ENCODE measurements at places on chromosomes 1 and 21.

GRCh38 chr1:86201311-86201710, 44.7 kb upstream of the COL24A1 start:
- DNase-seq, result no peak

DNA sequence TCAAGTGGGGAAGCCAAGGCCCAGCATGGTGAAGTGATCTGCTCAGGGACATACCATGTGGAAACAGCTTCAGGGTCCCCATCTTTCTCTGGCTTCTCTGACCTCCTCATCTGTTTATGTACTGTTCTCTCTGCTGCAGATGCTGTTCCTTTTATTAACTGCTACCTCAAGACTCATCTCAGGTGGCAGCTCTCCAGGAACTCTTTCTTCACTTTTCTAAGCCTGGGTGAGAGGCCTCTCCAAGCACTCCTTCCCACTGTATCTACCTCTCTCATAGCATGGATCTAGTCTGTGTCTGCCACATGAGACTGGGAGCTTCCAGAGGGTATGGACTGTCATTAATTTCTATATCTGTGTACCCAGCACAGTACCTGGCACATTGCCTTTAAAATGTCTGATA, 73.4 kb upstream of the PPM1J start:
- DNase-seq, result no peak

GRCh38 chr21:37063433-37063832, 9.4 kb downstream of the PIGP start:
- DNase-seq, result no peak

- no peak for DNase-seq
Observed at GRCh38 chr1:23395154-23395724, 25.6 kb upstream of the ZNF436 start.

DNA sequence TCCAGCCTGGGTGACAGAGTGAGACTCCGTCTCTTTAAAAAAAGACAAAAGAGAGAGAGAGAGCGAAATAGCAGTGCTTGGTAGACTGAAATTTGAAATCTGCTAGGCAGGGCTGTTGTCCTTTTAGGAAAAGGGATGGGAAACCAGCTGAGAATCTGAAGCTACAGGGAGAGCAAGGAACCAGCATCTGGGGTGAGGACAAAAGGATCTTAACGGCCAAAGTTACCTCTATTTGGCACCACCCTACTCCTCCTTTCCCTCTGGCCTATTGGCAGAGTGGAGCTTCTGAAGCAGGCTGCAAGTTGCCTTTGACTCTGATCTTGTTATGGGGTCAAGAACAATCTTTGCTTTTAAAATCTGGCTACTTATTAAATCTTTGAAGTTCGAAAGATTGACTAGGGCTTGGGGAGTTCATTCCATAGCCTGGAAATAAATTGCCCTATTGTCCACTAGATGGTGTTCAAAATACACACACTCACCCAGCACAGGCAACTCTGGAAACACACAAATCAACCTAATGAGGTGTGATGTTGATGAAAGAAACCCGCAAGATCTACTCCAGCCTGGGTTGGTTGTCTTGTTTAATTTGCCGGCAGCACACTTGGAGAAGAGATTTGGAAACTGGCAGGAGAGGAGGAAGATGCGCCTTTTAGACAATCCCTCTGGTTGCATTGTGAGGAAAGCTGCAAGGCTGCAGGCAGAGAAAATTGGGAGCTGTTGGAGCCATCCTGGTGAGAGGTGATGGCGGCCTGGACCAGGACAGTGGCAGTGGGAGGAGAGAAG, 16.5 kb upstream of the PARP1 start:
- DNase-seq, result peak; percentile 17

Measured in NCI-H2171 (cell line).